ENCODE measurements at places on chromosomes 1 and 21.
A peak's percentile ranks its signal among the peaks of the same experiment; 100 is the strongest.

DNA sequence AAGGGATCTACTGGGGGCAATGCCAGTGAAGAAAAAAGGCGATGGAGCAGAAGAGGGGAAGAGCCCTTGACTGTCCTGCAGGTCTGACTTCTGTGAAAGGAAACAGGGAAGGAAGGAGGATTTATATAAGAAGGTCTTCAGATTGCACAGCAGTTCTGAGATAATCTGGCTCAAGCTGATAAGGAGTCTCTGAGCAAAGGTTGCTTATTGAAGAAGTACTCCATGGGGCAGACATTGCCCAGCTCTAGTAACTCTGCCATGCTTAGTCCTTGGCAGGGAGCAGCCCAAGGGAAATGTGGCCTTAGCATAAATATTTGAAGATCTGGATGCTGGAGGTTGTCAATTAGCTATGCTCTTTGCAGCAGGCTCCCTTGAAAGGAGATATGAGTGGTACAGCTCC is 15.9 kb upstream of the TTF2 start:
- no peak for DNase-seq

GRCh38 chr1:79499541-79499940 is 493.0 kb upstream of the ADGRL4 start:
- DNase-seq: no peak

DNA sequence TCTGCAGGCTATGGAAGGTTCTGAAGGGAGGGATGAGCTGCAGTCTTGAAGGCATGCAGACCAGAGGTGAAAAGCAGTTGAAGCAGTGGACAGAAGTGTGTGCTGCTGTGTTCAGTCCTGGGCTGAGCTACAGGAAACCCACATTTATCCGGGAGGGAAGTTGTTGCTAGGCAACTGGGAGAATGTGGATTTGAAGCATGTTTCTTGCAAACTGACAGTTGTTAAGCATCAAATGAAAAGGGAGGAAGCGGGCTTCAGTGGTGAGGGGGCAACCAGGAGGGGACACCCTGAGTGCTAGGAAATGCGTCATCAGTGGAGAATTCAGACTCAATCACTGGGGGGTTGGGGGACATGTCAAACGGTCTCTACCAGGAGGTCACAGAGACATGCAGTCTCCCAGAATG is 28.7 kb downstream of the ABCA4 start:
- DNase-seq: no peak

GRCh38 chr1:171963762-171964161 is 122.5 kb downstream of the DNM3 start:
- DNase-seq: no peak

DNA sequence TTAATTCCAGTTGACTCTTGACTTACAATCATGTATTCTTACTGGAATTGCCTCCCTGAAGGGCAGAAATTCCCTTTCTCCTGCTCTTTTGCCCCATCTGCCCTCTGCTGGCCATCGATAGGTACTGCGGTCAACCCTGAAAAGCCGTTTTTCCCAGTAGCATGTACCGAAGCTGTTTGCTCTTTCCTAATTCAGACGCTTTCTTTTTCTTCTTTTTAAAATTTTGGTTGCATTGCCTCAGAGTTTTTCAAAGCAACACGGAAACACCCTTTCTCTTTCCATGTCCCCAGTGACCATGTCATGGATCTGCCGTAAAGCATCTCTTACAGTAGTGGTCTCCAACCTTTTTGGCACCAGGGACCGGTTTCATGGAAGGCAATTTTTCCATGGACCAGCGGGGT is 164.2 kb upstream of the C1orf21 start:
- peak; percentile 31 for DNase-seq

DNA sequence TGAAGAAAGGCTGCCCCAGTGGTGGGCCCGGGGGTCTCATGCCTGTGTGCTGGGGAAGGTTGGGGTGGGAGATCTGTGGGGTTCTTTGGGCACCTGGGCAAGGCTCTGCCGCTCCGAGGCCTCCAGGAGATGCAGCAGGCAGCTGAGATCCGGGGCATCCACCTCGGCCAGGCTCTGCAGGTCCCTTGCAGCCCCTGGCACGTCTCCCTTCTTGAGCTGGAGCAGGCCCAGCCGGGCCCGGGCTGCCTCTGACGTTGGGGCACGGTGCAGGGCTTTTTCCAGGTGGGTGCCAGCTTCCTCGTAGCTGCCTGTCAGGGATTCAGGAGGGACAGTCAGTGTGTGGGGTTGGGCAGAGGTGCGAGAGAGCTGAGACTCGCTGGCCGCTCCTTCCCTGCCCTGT is 11.4 kb upstream of the MMEL1 start:
- no peak for DNase-seq

GRCh38 chr1:30778154-30778978 is 20.8 kb upstream of the LAPTM5 start:
- no peak for DNase-seq

GRCh38 chr1:2819429-2819828 is 17.9 kb upstream of the TTC34 start:
- DNase-seq: no peak

DNA sequence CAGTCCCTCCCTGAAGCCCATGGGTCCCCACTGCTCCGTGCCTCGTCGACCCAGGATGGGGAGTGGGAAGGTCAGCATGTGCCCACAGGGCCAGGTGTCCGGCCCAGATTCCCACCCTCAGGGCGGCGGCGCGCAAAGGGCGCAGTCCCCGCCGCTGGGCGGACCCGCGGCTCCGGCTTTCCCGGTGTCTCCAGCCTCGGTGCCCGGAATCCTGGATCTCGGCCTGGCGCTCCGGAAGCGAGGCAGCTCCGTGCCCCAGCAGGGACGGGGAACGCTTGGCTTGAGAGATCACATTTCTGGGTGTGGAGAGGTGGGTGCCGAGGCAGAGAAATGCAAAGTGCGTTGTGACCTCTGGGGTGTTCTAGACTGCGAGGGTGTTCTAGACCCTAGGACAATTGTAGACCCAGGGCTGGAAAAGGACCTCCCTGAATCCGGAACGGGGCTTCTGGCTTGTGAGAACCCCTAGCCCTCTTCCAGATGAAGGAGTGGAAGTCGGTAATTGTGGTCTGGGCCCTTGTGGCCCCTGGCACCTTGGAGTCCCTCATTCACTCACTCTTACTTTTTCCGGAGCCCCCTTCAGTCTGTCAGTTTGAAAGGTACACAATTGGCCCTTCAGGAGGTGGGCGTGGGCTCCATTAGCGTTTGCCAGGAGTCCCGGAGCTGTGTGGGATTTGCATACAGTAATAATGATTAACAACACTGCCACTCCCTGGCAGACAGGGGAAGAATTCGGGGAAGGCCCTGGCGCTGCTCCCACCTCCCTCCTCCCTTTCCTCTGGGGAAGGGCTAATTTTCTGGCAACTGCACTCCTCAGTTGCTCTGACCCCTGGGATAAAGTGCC is 1.6 kb upstream of the KCND3 start:
- DNase-seq: no peak
